ENCODE measurements at places on chromosomes 16 and 17. TPM values are rescaled to one million over a fixed set of nuclear protein-coding genes. Genes with fewer than 3 reads are reported as not detected.

- DNase-seq, result no peak
- H3K4me3 ChIP-seq, result no peak overlapping the region
- H3K27me3 ChIP-seq, result no peaks in the 10 kb centered on the region
- peak overlapping the region; percentile 90 for H3K27ac ChIP-seq
Measured at GRCh38 chr16:73060892-73061490, 13.1 kb upstream of the ZFHX3 start.

GRCh38 chr17:5329784-5330557 is 47.9 kb downstream of the RABEP1 start:
- no peaks in the 10 kb centered on the region for H3K27me3 ChIP-seq
- no peak overlapping the region for H3K27ac ChIP-seq
- H3K36me3 ChIP-seq, result peaks cover 25% of the 10 kb centered on the region
- no peaks in the 10 kb centered on the region for H3K4me1 ChIP-seq

DNA sequence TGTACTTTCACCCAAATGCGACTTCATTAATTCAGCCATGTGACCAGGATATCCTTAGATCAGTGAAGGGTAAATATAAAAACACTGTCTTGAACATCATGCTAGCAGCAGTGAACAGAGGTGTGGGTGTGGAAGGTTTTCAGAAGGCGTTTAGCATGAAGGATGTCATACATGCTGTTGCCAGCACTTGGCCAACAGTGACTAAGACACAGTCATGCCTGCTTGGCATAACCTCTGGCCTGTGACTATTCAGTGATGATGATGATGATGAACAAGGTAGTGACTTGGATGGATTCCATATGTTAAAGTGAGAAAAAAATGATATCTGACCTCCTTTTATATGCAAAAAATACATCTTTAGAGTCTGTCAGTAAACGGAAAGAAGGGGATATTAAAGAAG is 97.9 kb downstream of the MAP2K4 start:
- no peak for DNase-seq
- H3K27ac ChIP-seq, result no peak overlapping the region
- H3K36me3 ChIP-seq, result peaks cover 20% of the 10 kb centered on the region
- H3K4me3 ChIP-seq, result no peak overlapping the region
- no peaks in the 10 kb centered on the region for H3K27me3 ChIP-seq

DNA sequence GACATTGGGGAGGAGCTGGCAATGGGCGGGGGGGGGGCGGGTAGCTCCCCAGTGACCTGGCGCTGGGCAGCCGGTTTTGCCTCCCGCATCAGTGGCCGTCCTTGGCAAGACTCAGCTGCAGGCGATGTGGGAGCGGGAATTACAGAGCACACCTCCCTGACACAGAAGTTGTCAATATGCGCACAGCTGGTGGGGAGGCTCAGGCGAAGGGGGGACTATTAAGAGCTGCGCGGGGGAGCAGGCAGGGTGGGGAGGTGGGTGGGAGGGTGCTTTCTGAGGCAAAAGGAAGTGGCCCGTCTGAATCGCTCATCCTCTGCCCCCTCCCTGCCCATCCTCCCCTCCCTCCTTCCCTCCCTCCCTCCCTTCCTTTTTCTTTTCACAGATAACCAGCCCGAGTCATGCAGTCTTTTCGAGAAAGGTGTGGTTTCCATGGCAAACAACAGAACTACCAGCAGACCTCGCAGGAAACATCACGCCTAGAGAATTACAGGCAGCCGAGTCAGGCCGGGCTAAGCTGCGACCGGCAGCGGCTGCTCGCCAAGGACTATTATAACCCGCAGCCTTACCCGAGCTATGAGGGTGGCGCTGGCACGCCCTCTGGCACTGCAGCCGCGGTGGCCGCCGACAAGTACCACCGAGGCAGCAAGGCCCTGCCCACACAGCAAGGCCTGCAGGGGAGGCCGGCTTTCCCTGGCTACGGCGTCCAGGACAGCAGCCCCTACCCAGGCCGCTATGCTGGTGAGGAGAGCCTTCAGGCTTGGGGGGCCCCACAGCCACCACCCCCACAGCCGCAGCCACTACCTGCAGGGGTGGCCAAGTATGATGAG is 44.0 kb downstream of the SREBF1 start:
- H3K27ac ChIP-seq, result peak overlapping the region; percentile 67
- H3K36me3 ChIP-seq, result peaks cover 39% of the 10 kb centered on the region
- DNase-seq, result no peak
- H3K4me1 ChIP-seq, result no peaks in the 10 kb centered on the region
- no peaks in the 10 kb centered on the region for H3K27me3 ChIP-seq
- H3K4me3 ChIP-seq, result no peak overlapping the region

GRCh38 chr16:35565626-35566025 is 2106.2 kb downstream of the TP53TG3F start:
- H3K36me3 ChIP-seq, result no peaks in the 10 kb centered on the region
- H3K4me1 ChIP-seq, result no peaks in the 10 kb centered on the region
- no peak overlapping the region for H3K4me3 ChIP-seq
- H3K27me3 ChIP-seq, result no peaks in the 10 kb centered on the region

DNA sequence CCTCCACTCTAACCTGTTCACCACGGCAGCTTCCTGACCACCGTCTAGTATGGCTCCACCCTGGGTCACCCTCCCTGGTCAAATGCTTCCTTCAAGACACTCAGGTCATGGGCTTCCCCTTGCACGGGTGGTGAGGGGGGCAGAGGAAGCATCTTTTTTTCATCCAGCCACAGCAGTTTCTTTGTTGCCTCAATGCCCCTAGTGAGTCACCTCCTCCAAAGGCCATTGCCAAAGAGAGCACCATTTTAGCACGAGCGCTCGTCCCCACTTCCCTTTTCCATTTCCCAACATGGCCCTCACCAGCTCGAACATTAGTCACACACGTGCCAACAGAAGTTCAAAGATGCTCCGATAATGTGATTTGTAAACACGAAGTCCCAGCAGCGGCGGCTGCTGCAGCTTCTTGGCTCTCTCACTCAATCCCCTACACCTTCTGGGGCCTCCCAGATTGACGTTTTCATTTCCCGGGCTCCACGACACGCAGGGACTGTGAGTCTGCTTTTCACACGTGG is 134.6 kb downstream of the GAS7 start:
- no peaks in the 10 kb centered on the region for H3K27me3 ChIP-seq
- H3K4me3 ChIP-seq, result no peak overlapping the region
- H3K4me1 ChIP-seq, result no peaks in the 10 kb centered on the region
- peak overlapping the region; percentile 33 for H3K27ac ChIP-seq

DNA sequence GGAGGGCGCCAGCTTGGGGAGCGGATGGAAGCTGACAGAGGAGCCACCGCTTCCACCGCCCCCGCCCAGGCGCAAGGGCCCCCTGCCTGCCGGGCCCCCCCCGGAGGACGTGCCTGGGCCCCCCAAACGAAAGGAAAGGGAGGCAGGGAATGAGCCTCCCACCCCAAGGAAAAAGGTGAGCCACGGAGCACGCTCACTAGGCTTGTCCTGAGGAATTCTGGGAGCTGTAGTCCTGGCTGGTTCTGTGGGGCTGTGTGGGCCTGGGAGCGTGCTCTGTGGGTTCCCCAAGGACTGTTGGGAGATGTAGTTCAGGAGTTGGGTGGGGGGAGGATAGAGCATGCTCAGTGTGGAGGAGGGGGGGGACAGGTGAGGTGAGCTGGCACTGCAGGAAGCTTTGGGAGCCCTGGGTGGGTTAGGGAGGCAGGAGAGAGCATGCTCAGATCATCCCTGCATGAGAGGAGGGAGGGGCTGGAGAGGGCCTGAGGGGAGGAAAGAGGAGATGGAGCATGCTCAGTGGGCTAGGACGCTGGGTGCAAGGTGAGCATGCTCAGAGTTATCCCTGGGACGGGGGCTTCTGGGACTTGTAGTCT is 4.5 kb downstream of the FBXL19 start:
- H3K4me3 ChIP-seq, result no peak overlapping the region
- no peak overlapping the region for H3K27ac ChIP-seq
- no peaks in the 10 kb centered on the region for H3K27me3 ChIP-seq
- peaks cover 30% of the 10 kb centered on the region for H3K4me1 ChIP-seq

- DNase-seq, result no peak
- H3K27me3 ChIP-seq, result no peaks in the 10 kb centered on the region
- H3K36me3 ChIP-seq, result peaks cover 91% of the 10 kb centered on the region
- H3K27ac ChIP-seq, result peak overlapping the region; percentile 12
Measured at GRCh38 chr16:8632675-8633182, 11.2 kb downstream of the METTL22 start.

- no peak overlapping the region for H3K4me3 ChIP-seq
- no peaks in the 10 kb centered on the region for H3K27me3 ChIP-seq
- no peaks in the 10 kb centered on the region for H3K4me1 ChIP-seq
- no peak overlapping the region for H3K27ac ChIP-seq
- no peak for DNase-seq
- H3K36me3 ChIP-seq, result no peaks in the 10 kb centered on the region
Measured at GRCh38 chr17:35073991-35074627, 10.6 kb upstream of the RFFL start.

GRCh38 chr16:72532906-72533410 is 361.0 kb upstream of the PMFBP1 start:
- no peak overlapping the region for H3K27ac ChIP-seq
- H3K27me3 ChIP-seq, result no peaks in the 10 kb centered on the region
- DNase-seq, result no peak

DNA sequence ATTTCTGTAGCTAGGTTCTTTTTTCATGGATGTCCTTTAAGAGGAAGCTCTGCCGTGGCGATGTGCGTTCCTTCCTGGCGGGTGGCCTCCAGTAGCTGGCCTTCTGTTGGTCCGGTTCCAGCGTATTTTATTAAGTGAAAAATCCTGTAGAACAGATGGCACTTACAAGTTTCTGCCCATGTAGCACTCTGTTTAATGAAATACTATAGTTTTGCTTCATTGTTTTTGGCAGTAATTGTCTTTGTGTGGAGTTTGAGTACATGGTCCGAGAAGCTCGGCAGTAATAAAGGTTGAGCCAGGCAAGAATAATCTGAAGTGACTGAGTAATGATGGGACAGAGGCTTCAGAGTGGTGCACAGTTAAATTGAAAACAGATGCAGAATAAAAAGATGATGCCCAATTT is 20.4 kb downstream of the USP10 start:
- no peaks in the 10 kb centered on the region for H3K36me3 ChIP-seq
- H3K27ac ChIP-seq, result no peak overlapping the region
- no peak overlapping the region for H3K4me3 ChIP-seq
- no peak for DNase-seq
- H3K4me1 ChIP-seq, result no peaks in the 10 kb centered on the region

GRCh38 chr17:82835122-82835521 is 4.7 kb downstream of the ZNF750 start:
- no peaks in the 10 kb centered on the region for H3K27me3 ChIP-seq
- H3K4me1 ChIP-seq, result no peaks in the 10 kb centered on the region
- DNase-seq, result no peak
- no peak overlapping the region for H3K27ac ChIP-seq
- H3K4me3 ChIP-seq, result no peak overlapping the region
- H3K36me3 ChIP-seq, result no peaks in the 10 kb centered on the region

DNA sequence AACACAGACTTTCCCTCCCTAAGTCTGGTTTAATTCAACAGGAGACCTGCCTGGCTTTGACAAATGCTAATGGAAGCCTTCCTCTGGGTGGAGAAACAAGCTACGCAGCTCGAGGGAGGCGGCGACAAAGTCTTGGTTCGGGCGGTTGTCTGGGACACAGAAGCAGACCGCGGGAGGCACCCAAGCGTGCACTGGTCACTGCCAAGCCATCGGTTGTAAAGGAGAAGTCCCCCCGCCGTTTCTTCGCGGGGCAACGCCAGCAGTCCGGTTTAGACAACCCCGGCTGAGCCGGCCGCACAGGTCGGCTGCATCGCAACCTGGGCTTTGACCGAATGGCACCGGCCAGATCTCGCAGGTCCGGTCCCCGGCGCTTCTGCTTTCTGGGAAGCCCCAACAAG is 586 bp downstream of the GLYR1 start:
- H3K27ac ChIP-seq, result peak overlapping the region; percentile 97
- H3K27me3 ChIP-seq, result no peaks in the 10 kb centered on the region
- peaks cover 37% of the 10 kb centered on the region for H3K36me3 ChIP-seq
- H3K4me3 ChIP-seq, result peak overlapping the region; percentile 70
- H3K4me1 ChIP-seq, result peaks cover 49% of the 10 kb centered on the region

GRCh38 chr16:11032000-11032921 is 87.9 kb downstream of the CLEC16A start:
- DNase-seq, result no peak
- H3K27me3 ChIP-seq, result no peaks in the 10 kb centered on the region
- peaks cover 21% of the 10 kb centered on the region for H3K36me3 ChIP-seq
- H3K27ac ChIP-seq, result peak overlapping the region; percentile 68
- H3K4me1 ChIP-seq, result no peaks in the 10 kb centered on the region

DNA sequence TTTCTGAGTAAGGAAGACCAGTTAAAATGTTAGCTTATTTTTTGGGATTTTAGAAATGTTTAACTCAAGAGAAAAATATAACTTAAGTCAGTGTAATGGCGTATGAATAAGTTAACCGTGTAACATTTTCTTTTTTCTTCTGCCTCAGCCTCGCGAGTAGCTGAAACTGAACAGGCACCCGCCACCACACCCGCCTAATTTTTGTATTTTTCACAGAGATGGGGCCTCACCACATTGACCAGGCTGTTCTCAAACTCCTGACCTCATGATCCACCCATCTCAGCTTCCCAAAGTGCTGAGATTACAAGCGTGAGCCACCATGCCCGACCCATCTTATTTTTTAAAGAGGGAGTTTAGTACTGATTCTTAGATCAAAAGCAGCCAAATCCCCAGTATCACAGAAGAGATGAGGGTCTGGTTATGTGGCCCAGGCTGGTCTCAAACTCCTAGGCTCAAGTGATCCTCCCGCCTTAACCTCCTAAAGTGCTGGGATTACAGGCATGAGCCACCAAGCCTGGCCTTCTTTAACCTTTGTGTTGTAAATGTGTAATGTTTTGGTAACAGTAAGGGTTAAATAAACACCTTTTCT is 16.8 kb downstream of the PITPNC1 start:
- no peak for DNase-seq
- H3K4me1 ChIP-seq, result no peaks in the 10 kb centered on the region
- no peak overlapping the region for H3K4me3 ChIP-seq

DNA sequence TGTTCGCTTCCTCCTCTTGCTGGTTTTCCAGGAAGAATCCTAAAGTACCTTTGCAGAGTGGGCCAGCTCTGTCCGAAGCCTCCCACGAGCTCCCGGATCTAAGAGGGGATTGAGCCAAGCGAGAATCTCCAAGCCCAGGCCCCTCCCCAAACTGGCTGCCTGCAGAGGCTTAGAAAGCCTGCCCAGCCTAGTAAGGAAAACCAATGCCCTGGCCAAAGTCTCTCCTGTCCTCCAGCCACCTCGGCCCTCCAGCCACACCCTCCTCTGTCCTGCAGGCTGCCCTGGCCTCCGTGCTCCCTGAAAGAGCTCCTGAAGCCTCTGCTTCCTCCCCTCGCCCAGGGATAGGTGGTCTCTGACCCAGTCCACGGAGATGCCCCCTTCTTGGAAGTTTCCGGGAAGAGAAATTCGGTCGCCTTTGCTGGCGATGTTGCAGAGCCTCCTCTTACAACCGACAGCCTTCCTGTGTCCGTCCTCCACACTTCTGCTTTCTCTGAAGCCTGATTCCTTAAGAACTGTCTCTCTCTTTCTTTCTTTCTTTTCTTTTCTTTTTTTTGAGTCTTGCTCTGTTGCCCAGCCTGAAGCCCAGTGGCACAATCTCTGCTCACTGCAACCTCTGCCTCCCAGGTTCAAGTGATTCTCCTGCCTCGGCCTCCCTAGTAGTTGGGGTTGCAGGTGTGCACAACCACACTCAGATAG is 54.9 kb upstream of the TOB1 start:
- peaks cover 41% of the 10 kb centered on the region for H3K4me1 ChIP-seq
- no peaks in the 10 kb centered on the region for H3K27me3 ChIP-seq
- H3K4me3 ChIP-seq, result no peak overlapping the region
- H3K27ac ChIP-seq, result no peak overlapping the region

CFAP97D1 gene
- total RNA-seq, result not detected

CCL17 gene
- not detected for total RNA-seq

NPIPA1 gene
- 24.5 TPM for total RNA-seq

SLC5A2 gene
- total RNA-seq, result not detected

CES1 gene
- 12.1 TPM for total RNA-seq

All from right atrium auricular region (tissue), 2 donors.